ENCODE measurements at places on chromosomes 3 and 15.
A peak's percentile ranks its signal among the peaks of the same experiment; 100 is the strongest.

GRCh38 chr3:108338901-108339545 lies 42.7 kb downstream of the HHLA2 start:
- no peak for DNase-seq

DNA sequence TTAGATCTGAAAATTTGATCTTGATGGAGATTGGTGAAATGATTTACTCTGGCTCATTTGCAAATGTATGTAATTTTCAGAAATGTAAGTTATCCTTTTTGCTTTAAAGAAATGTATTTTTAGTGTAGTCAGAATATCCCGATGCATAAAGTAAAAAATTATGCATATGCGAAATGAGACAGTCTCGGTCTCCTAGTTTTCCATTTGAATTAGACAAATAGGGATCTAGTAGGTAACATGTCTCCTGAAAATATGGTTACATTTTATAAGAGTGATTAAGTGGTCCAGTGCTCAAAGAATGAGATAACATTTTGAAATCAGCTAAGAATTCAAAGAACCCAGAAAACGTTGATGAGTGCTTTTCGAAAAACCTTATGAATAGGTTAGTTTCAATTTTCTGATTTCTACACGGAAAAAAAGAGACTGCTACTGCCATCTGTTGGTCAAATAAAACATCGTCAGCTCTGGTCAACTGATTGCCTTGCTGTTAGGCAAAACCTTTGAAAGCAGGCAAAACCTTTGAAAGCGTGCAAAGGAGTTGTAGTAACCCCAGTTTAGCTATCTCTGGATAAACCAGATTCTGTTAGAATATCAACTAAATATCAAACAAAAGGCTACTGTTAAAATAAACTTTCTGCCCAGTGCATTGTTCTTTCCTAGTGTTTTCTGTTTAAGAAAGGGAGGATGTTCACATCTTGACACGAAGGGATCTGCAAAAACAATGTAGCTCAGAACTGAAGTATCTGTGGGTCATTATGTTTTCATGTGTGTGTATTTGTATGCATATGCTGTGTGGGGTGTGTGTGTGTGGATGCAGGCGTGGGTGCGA lies 59.3 kb upstream of the CHMP2B start:
- peak; percentile 53 for DNase-seq

GRCh38 chr3:140922634-140923033 lies 19.0 kb upstream of the SLC25A36 start:
- no peak for DNase-seq

DNA sequence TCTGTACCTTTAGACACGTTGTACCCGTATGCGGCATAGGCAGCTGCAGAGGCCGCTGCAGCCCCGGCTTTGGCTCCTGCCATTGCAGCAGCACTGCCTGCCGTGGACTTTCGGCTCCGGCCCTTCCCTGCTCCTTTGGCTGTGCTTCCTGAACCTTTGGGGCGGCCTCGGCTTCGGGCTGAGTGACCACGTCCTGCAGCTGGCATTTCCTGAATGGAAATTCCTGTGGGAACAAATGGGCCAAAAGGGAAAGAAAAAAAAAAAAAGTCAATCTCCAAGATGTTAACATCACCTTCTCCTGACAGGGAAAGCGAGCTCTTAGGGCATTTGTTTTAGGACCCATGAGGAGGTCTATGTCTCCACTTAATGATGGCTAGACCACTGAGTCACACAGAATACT lies 29.6 kb downstream of the CHAC1 start:
- DNase-seq, result no peak

- no peak for DNase-seq
Observed at GRCh38 chr3:195401943-195402342, 40.9 kb downstream of the ACAP2 start.

- peak; percentile 72 for DNase-seq
Observed at GRCh38 chr15:31200735-31201151, 99.2 kb upstream of the TRPM1 start.

DNA sequence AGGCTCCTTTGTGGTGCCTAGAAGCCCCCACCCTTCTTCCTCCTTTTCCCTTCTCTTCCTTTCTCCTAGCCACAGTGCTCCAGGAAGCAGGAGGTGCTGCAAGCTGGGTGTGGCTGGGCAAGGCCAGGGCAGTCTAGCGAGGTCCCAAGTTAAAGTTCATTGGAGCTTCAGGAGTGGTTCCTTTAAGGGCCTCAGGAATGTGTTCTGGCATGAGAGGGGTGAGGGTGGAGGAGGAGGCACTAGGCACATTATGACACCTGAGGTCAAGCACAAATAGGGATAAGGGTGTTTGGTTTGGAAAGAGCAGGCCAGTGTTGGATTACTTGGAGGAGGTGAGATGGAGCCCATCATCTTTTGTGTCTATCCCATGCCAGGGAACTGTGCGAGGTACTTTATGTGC lies 258.7 kb downstream of the TLE3 start:
- DNase-seq, result no peak

- no peak for DNase-seq
Observed at GRCh38 chr3:105480768-105481167, 114.1 kb downstream of the ALCAM start.

DNA sequence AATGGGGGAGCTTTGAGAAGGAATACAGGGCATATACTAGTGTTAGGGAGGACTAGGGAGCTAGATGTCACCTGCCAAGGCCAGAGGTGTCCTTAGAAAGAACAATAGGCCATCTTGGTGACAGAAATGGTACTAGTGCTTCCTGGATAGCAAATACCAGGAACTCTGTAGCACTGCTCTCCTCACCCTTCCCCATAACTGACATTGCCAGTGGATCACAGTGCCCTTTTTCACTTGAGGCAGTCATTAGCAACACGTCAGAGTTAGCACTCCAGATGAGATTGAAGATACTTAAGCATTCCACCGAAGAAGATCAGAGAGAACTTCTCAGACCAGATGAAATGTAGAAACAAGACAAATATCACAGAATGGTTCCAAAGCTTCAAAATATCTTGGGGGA lies 103.1 kb upstream of the PDZRN3 start:
- no peak for DNase-seq

GRCh38 chr15:80309769-80310384 lies 57.9 kb upstream of the CTXND1 start:
- no peak for DNase-seq

Data from hematopoietic multipotent progenitor cell treated with erythropoietin and hydrocortisone succinate and interleukin-3 and kit ligand, for 15 days (in vitro differentiated cells).